ENCODE measurements at places on chromosomes 12 and 14.

- DNase-seq, result no peak
Measured at GRCh38 chr12:98594050-98594835, 757 bp downstream of the SLC25A3 start.

- no peak for DNase-seq
Measured at GRCh38 chr14:74856366-74856765, 19.6 kb downstream of the PROX2 start.

- no peak for DNase-seq
Measured at GRCh38 chr12:125566-125965, 59.0 kb downstream of the IQSEC3 start.

GRCh38 chr12:89091293-89091841 is 260.9 kb downstream of the DUSP6 start:
- DNase-seq, result no peak

GRCh38 chr14:59274991-59275391 is 86.5 kb downstream of the DAAM1 start:
- no peak for DNase-seq

GRCh38 chr12:911191-911826 is 38.2 kb downstream of the RAD52 start:
- DNase-seq, result no peak

GRCh38 chr12:52434081-52434733 is at the start of gene KRT75:
Gene KRT75 (minus strand): TSS chr12:52434371. CDS start chr12:52434304, 67 bp downstream.
- no peak for DNase-seq

GRCh38 chr14:74503291-74503937 is 9.8 kb downstream of the ISCA2 start:
- DNase-seq, result no peak

DNA sequence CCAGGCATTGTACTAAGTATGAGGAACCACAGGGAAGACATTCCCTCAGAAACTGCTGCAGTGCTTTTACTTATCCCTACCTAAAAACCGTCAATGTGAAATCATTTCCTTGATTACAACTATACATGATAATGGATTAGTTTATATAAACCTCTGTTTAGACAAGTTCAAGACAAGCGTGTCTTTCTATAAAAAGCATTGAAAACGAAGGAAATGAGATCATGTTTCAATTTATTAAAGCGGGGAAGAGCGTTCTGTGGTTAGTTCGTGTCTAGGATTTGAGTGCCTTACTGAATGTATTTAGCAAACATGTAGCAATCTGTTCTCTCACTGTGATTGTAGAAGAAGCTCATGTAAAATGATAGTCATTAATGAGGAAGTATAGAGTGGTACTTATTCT is 37.5 kb downstream of the GALC start:
- no peak for DNase-seq

DNA sequence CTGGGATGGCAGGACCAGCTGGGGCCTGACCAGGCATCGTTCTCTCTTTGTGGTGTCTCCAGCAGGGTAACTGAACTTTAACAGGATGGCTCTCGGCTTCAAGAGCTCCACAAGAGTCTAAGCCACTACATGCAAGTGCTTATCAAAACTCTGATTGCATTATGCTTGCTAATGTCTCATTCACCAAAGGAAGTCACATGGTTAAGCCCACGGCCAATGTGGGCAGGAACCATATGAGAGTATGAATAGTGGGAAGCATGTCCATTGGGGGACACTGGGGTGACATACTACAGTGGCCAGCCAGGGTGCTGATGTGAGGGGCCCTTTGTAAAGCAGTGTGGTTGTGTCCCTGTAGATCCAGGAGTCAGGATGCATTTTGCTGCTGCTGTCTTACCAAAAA is 35.0 kb upstream of the KCNA5 start:
- DNase-seq, result no peak

- DNase-seq, result no peak
Measured at GRCh38 chr12:92278378-92278828, 132.8 kb upstream of the BTG1 start.

GRCh38 chr14:68688872-68689371 is 103.9 kb downstream of the ZFP36L1 start:
- no peak for DNase-seq

DNA sequence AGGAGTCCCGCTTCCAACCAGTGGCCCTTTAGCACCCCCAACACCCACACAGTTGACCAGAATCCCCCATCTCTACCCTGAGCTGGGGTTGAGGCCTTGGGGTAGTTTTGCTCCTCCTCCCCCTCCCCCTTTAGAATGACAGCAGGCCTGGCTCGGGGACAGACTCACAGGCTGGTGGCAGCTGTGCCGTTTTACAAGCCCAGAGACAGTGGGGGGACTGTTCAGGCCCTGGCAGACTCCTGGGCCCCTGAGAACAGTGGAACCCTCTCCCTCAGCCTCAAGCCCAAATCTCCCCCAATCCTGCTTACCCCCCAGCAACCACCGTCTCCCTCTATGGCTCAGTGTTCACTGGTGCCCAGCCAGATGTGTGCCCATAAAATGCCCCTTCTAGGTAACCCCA is 10.1 kb downstream of the TMEM119 start:
- DNase-seq, result no peak

DNA sequence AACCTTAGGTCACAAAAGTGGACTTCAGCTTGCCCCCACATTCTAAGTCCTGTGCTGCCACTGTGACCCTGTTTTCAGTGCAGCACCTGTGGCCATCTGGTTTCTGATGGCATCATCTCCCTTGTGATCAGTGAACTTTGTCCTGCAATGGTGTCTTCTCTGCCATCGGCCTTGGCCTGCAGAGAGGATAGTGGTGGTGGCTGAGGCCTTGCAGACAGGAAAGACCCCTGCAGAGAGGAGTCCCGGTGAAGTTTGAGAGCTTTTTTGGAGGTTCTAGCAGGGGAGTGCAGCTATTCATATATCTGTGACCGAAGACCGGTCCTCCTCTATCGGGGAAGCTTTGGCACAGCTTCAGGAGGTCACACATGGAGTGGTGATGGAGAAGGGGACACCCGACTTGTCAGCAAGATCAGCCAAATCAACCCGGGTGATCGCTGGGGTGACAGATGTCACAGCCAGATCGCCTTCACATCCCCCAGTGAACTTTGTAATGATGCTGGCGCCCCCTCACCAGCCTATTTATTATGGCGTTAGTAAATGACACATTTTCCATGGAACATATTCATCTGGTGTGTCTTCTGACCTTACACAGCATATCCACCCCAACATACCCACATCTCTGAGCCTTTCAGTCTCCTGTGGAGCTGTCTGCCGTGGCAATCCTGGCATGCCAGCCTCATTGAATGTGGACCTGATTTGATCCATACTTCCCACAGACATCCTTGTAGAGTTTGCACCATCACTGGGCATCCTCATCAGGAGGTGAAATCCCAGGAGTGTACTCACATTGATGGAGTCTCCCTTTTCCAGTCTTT is 136.1 kb downstream of the PAPOLA start:
- DNase-seq, result no peak

- DNase-seq, result no peak
Measured at GRCh38 chr12:104583301-104583700, 126.6 kb downstream of the CHST11 start.

GRCh38 chr14:104873380-104874055 is 8.4 kb downstream of the CEP170B start:
- DNase-seq, result no peak

DNA sequence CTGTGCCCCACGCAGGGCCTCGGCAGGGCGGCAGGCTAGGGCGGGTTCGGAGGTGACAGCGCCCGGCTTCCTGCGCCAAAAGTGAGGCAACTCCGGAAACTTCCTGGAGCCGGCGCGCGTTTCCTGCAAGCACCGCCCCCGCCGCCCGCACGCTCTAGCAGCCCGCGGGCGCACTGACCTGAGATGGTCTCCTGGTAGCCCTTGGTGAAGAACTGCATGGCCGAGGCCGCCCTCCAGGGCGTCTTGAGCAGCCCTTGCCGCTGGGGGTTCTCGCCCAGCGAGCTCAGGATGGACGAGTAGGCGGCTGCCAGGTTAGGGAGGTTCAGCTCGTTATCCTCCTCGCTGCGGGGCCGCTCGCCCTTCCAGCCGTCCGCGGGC is 494 bp downstream of the GCH1 start:
- peak; percentile 54 for DNase-seq

DNA sequence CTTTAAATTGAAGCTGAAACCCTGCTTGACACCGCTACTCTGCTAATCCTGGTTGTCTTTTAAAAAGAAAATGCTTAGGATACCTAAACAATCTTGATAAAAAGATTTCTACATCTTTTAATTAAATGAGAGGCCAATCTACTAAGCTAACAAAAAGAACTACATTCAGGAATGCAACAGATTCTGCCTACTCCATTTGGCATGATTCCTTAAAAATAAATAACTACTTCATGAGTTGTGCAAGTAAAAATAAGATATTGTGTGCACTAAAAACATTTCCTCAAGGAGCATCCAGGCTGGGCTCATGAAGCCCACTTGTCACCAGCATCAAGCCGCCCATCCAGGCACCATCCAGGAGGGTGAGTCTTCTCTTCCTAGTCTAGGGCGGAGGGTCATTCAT is 197.5 kb downstream of the PAX9 start:
- DNase-seq, result no peak

GRCh38 chr12:76765598-76765997 is 1.7 kb downstream of the ZDHHC17 start:
- DNase-seq, result no peak

DNA sequence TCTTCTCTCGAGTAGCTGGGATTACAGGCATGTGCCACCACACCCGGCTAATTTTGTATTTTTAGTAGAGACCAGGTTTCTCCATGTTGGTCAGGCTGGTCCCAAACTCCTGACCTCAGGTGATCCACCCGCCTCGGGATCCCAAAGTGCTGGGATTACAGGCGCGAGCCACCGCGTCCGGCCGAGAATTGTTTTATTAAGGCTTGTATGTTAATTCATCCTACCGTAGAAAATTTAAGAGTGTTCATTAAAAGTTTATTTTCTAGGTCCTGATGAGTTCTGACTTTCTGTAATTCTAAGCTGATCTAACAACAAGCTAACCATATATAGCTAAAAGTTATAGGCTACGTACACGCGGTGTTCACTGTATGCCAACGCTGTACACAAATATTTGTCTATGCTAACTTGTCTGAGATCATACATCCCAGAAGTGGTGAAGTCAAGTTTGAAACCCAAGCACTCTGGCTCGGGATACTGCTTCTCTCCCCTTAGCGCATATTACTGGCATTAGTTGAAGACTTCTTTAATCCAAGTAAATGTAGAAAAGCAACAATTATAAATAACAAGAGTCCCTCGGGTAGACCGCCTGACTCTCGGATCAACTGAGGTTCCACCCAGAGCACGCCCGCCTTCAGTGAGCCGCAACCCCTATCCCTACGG is 570 bp upstream of the MRPS35 start:
- no peak for DNase-seq

- DNase-seq, result no peak
Measured at GRCh38 chr12:123129621-123130020, 21.3 kb downstream of the PITPNM2 start.

DNA sequence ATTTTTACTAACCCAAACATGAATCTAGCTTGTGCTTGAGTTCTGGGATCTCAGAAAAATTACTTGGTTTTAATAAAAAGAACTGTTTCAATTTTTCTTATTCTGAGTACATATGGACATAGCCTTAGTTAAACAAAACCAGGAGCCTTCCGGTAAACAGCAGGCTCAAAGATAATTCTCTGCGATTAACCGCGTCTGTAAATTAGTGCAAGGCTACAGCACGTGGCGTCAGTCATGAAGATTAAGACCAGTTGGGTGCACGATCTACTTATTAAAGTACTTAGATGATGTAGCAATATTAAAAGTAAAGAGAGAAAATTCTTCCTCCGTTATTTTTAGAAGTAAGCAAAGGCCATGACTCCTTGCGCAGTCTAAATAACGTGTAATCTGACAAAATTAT is 700 bp downstream of the KCNJ8 start:
- DNase-seq, result no peak

- no peak for DNase-seq
Measured at GRCh38 chr12:128557231-128557630, 266.5 kb downstream of the SLC15A4 start.
